ENCODE measurements at places on chromosomes 12 and 14.

DNA sequence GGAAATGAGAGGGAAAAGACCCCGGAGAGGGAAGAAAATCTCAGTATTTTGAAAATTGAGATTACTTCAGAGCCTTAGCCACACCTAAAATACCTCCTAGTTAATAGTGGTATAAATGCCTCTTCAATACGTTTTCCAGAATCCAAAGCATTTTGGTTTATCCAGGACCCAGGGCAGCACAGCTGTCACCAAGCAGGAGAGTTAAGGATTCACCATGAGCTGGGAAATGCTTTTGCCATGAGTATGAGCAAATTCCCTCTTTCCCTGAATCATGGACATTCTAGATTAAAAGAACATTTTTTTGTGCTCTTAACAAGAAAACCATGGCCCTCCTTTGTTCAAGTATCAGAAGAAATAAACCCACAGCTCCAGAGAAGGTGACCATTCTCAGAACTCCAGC, 21.8 kb upstream of the RTRAF start:
- no peak for DNase-seq

DNA sequence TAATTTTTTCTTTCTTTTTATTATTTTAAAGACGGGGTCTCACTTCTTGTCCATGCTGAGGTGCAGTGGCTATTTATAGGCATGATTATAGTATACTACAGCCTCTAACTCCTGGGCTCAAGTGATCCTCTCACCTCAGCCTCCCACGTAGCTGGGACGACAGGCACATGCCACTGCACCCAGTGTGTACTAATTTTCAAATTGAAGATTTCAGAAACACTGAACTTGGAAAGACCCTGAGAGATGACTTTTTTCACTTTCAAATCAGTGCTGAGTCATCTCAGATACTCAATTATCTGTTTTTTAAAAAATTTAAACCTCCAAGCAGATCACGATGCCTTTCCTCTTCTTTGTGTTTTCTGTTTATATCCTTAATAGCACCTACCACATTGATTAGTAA, 53.7 kb upstream of the COCH start:
- no peak for DNase-seq

- DNase-seq: peak; percentile 60
Measured at GRCh38 chr14:96741151-96741977, 55.8 kb upstream of the VRK1 start.

DNA sequence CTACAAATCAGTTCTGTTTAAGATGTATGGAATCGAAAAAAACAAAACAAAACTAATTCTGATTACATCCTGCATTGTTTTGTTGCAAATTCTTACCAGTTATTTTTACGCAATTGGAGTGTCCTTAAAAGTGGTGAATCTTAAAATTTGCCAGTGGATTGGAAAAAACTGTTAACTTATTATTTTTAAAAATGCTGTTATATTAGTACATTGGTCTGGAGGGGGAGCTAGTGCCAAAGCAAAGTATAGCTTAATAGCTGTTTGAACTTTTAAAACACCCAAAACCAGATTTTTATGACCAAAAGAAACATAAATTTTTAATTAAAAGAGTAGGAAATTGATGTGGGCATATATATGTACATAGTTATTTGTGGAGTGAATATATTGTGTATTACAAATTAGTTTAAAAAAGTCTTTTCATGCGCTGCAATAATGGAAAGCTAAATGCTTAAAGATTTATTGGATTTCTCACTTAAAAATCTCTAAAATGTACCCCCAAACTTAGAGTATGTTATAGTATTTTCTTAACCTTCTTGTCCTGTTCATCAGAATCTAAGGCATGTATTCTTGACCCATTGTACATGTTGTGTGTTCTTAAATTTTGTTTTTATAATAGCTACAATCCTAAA, 2.5 kb downstream of the FUT8 start:
- DNase-seq: peak; percentile 54

DNA sequence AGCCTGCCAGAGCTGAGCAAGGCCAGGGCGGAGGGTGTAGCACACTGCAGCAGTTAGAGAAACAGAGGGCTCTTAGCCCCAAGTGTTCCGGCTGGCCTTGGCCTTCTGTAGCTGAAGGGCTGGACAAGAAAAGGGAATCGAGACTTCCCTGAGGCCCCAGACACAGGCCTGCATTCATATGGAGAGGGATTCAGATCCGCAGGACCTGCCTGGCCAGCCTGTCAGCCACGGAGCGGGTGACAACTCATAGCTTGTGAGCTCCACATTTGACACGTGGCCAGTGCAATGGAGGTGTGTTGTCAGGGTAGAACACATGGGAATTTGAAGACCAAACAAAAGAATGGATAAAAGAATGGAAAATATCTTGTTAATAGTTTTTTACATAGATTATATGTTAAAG, 182.2 kb upstream of the GSC start:
- DNase-seq: no peak

DNA sequence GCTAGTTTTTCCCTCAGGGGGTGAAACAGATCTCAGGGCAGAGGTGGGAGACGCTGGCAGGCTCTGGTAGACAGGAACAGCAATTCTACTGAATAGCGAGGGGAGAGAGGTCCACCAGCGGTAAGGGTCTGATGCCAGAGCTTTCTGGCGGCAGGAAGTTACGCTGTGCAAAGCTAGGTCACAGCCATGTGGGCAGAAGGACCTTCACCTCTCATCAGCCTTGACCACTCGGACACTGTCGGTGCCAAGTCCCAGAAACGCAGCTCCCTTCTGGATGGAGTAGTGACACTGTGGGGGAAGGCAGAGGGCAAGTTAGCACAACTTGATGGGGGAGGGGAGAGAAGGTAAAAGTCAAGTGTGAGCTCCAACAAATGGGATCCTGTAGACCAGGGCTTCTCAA, 10.3 kb upstream of the ZNF740 start:
- no peak for DNase-seq

DNA sequence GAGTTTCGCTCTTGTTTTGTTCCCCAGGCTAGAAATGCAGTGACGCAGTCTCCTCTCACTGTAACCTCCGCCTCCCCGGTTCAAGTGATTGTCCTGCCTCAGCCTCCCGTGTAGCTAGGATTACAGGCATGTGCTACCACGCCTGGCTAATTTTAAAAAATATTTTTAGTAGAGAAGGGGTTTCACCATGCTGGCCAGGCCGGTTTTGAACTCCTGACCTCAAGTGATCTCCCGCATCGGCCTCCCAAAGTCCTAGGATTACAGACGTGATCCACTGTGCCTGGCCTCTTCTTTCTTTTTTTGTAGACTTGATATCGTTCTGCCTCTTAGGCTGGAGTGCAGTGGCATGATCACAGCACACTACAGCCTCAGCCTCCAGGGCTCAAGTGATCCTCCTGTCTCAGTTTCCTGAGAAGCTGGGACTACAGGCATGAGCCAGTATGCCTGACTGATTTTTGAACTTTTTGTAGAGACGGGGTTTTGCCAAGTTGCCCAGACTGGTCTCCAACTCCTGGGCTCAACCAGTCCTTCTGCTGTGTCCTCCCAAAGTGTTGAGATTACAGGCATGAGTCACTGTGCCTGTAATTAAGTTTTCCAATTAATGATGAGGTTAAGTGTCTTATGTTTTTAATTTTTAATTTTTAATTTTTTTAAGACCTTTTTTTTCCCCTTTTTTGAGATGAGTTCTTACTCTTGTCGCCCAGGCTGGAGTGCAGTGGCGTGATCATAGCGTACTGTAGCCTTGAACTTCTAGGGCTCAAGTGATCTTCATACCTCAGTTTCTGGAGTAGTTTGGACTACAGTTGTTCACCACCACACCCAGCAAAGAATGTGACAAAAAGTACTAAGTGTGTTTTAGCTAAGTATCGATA, 10.2 kb downstream of the RCOR1 start:
- DNase-seq: no peak

DNA sequence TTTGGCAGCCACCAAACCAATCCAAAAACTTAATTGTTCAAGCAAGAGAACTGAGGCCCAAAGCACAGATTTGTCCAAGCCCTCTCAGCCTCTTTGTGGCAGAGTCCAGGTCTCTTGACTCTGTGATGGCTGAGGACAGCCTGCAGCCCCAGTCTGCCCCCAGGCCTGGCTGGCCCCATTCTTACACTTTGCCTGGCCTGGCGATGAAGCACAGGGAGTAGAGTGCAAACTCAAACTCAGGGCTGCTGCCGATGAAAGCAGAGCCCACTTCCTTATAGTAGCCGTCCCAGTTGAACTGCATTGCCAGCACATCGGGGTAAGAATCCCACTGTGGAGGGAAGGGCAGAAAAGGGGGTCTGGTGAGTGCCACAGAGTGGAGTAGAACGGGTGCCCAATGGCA, 5.6 kb upstream of the RPAP3 start:
- DNase-seq: no peak

- no peak for DNase-seq
Measured at GRCh38 chr12:47709237-47709636, 3.4 kb upstream of the RPAP3 start.
